Thyroid gland (tissue), 4 donors: ENCODE measurements at places on chromosomes 1 and 21.

DNA sequence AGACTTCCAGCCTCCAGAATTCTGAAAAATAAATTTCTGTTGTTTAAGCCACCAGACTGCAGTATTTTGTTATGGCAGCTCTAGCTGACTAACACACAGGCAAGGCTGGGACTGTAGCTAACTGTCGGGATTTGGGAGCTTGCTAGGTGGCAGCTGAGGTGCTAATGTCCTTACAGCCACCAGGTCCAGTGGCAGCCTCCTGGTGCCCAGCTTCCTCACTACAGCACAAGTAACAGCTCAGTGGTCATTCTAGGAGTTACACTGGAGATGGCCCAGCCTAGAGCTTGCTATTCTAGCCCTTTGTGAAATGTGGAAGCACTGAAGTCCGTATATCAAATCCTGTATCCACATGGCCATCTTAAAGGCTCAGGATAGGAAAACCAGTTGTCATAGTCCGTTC, 4.3 kb upstream of the C1orf115 start:
- no peaks in the 10 kb centered on the region for H3K36me3 ChIP-seq
- no peak for DNase-seq
- H3K4me3 ChIP-seq: no peak overlapping the region
- H3K27ac ChIP-seq: no peak overlapping the region

DNA sequence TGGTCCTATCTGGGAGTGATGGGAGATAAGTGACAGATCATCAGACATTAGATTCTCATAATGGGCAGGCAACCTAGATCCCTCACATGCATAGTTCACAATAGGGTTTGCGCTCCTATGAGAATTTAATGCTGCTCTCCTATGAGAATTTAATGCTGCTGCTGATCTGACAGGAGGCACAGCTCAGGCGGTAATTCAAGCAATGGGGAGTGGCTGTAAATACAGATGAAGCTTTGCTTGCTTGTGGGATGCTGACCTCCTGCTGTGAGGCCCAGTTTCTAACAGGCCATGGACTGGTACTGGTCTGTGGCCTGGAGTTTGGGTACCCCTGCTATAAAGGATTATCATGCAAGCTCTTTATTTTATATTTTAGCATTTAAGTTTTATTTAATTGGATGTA, 72.0 kb downstream of the ZMYM4 start:
- H3K4me1 ChIP-seq: no peaks in the 10 kb centered on the region
- no peak overlapping the region for H3K27ac ChIP-seq
- H3K27me3 ChIP-seq: no peaks in the 10 kb centered on the region
- no peak overlapping the region for H3K4me3 ChIP-seq
- DNase-seq: no peak

GRCh38 chr1:70331962-70332361, 22.6 kb downstream of the ANKRD13C start:
- H3K4me3 ChIP-seq: no peak overlapping the region
- no peaks in the 10 kb centered on the region for H3K36me3 ChIP-seq
- H3K4me1 ChIP-seq: no peaks in the 10 kb centered on the region
- DNase-seq: no peak
- no peaks in the 10 kb centered on the region for H3K27me3 ChIP-seq

GRCh38 chr1:26994787-26995517, 1.5 kb downstream of the TRNP1 start:
- H3K27me3 ChIP-seq: no peaks in the 10 kb centered on the region
- H3K27ac ChIP-seq: no peak overlapping the region
- H3K36me3 ChIP-seq: no peaks in the 10 kb centered on the region

- no peaks in the 10 kb centered on the region for H3K36me3 ChIP-seq
- H3K4me1 ChIP-seq: no peaks in the 10 kb centered on the region
- H3K4me3 ChIP-seq: no peak overlapping the region
- peak; percentile 56 for DNase-seq
- no peak overlapping the region for H3K27ac ChIP-seq
- H3K27me3 ChIP-seq: no peaks in the 10 kb centered on the region
These were observed 88.5 kb upstream of the DEPDC1 start for GRCh38 chr1:68585351-68585750.
